ENCODE measurements at places on chromosomes 12 and 14.
A peak's percentile ranks its signal among the peaks of the same experiment; 100 is the strongest.

- DNase-seq = no peak
Measured at GRCh38 chr14:105203057-105203531, 22.0 kb upstream of the NUDT14 start.

- no peak for DNase-seq
Measured at GRCh38 chr14:106268013-106268727, 741.8 kb downstream of the TMEM121 start.

DNA sequence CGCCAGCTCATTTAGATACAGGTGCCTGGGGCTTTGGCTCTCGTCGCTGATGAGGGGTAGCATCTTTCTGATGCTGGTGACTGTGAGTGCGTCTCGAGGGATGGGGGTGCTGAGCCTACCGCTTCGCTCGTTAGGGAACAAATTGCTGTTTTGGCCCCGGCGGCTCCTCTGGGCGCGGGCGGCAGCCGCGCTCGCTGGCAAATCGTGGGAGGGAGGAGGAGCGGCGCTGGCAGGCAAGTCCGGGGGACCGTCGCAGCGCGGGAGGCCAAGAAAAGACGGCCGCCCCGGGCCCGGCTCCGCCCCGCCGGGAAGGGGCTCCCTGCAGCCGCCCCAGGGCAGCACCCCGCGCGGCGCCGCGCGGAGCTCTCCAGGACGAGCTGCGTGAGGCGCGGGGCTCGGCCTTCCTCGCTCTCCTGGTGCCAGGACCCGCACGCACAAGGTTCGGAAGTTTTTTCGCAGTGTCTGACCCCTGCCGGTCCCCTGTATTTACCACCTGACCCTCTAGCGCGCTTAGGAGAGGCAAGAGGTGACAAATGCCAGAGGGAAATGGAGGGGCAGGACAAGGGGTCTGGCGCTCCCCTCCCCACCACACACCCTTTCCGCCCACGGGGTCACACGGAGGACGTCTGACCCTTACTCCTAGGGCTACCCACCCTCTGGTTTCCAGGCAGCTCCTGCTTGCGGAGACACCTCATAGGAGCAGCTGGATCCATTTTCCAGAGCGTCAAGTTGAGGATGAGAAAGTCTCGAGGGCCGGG, 899 bp upstream of the KCNH3 start:
- peak; percentile 30 for DNase-seq

- no peak for DNase-seq
Measured at GRCh38 chr12:125135906-125136305, 70.7 kb downstream of the AACS start.

DNA sequence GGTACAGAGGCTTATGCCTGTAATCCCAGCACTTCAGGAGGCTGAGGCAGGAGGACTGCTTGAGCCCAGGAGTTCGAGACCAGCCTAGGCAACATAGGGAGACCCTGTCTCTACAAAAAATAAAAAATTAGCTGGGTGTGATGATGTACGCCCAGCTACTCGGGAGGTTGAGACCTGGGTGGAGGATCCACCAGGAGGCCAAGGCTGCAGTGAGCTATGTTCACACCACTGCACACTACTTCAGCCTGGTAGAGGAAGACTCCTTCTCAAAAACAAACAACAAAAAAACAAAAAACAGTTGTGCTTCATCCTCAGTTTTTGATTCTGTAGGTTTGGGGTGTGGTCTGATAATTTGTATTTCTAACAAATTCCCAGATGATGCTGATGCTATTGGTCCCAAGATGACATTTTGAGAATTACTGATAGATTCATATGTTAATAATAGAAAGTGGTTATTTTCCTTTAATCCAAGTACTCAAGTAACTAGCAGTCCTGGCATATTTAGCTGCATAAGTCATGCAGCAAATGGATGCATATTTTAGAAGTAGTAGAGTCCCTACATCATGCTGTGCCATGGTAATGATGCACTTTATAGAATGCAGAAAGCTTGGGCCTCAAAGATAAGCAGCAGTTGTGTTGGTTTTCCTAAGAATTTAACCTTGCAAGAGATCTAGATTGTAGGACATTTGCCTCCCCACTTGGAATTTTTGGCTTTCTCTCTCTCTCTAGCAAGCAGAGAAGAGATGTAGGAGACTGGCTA, 76.1 kb upstream of the PAWR start:
- no peak for DNase-seq

GRCh38 chr14:88852632-88853031, 28.2 kb downstream of the TTC8 start:
- peak; percentile 68 for DNase-seq

DNA sequence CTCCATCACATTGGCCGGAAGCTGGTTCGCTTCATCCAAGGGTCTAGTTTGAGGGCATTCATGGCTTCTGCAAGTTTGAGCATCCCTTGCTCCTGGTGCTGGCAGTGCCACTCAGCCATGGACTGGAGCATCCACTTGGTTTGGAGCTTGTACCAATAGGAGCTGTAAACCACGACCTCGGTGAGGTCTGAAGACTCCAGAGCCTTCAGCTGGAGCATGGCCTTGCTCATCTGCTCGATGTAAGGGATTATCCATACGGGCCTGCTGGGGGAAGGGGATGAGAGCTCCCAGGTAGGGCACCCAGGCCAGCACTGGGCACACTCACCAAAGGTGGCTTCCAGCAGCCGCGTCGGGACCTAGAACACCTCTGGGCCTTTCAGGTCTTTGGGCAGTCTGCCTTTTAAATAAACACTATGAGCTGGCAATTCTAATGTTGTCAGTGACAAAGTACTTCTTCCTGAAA, 13.5 kb downstream of the FOS start:
- no peak for DNase-seq

- DNase-seq = no peak
Measured at GRCh38 chr12:124780336-124780735, 83.3 kb downstream of the SCARB1 start.

DNA sequence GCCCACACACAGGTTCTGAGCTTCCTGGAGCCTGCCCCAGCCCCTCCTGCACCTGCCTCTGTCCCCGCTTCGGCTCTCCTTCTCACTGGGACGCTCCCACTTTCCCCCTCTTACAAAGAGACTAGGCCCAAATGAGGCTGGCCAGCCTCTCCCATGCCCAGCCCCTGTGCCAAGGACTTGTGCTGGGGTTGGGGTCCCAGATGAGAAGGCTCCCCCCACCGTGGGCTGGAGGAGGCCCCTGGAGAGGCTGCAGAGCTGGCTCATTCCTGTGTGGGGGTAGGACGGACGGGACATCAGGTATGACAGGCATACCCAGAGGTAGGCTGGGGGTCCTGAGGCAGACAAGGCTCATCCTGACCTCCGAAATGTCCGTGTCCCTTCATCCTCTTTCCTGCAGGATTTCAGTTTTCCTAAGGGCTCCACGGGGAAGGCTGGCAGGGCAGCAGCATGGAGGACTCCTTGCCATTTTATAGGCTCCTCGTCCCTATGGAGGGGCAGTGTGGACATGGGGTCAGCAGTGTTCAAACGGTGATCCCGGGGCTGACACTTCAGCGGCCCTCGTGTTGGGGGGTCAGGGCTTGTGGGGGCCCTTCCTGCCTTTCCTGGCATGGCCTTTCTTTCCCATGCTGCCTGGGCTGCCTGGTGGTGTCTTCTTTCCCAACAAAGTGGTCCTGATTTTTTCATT, 49.1 kb upstream of the MEG3 start:
- no peak for DNase-seq

DNA sequence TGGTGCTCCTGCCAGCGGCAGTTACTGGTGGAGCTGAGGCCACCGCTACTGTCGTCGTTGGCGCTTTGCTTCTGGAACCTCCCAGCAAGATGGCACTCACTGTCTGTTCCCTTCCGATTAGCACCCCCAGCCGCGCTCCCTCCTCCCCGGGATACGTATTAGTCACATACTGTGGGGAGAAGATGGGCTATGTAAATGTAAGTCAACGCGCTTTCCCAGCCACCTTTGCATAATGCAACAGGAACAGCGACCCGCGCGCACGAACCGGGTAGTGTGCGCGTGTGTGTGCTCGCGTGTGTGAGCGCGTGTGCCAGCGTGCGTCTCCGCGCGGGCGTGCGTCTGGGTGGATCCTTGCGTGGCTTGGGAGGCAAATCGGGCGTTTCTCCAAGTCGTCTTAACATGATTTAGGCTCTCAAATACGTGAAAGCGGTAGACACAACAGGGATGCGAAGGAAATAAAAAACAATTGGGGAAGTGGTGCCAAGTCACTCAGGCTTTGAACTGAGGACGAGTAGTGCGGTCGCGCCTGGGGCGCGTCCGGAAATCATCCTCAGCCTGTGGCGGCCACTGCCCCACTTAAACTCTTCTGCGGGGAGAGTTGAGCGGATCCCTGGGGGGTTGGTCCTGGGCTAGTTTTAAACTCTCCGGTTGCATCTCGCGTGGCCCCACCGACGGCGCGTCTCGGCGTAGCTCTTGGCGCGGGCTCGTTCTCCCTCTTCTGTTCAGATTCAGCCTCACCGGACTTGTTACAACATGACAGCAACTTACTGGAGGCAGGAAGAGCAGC, 1.8 kb downstream of the FLRT2 start:
- no peak for DNase-seq

DNA sequence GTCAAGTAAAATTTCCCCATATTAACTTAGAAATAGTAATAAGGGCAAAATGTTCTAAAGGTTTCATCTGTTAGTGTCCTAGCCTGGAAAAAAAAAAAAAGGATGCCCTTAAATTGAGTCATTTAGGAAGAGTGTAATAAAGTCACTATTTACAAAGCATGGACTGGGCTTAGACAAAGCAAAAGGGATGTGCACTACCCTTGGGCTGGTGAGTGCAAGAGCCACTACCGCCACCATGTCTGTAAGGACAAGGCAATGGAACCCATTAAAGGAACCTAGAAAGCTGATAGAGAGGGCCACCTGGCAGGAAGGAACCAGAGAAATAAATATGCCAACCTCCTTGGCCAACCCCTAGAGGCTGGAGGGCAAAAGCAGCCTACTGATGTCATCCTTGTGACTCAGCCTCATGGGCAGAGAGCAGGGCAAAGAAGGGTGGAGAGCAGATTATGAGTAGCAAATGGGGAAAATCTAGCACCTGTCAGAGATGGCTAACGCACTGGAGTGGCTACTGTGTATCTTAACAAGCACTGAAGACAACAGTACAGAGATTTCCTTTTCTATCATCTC, 59.5 kb upstream of the FUT8 start:
- no peak for DNase-seq

DNA sequence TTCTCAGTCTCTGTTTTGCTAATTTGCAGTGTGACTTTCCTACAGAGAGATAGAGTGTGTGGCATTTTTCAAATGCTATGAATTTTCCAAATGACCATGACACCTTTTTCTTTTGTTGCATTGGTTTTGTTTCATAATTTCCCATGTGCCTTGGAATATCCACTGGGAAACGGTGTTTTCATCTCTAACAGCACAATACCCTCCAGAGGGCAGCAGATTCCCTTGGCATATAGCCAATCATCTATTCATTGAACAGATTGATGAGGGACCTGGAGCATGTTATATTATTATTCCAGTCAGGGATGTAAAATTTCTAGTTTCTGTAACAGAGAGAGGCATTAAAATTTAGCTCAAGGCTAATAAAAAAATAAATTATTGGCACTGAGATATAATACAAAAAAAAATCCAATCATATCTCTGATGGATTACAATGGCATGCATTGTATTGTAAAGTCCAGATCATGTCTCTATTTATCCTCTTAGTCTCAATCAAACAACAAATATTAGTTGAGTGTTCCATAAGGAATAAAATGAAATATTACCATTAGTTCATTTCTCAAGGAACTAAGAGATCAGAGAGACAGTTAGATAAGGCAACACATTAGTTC, 29.6 kb upstream of the NTN4 start:
- DNase-seq = peak; percentile 12

- DNase-seq = no peak
Measured at GRCh38 chr12:53483979-53484377, 15.3 kb downstream of the MAP3K12 start.

DNA sequence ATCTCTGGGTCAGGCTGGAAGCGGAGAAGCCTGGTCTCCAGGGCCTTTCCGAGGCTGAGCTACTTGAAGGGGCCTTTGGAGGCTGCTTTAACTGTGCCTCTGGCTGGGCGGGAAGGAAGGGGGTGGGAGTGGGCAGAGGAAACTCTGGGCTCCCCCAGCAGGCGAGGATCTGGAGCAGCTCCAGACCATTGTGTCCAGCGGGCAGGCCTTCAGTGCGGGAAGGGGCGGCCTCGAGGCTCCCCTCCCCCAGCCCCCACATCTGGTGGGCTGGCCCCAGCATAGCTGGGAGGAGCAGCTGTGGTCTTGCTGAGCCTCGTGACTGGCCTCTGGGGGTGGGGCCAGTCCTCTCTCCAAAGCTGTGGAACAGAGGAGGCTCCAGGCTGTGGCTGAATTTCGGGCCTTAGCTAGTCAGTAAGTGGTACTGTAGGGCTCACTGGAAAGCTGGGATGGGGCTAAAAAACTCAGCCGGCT, 3.4 kb downstream of the TAMALIN start:
- DNase-seq = no peak

- no peak for DNase-seq
Measured at GRCh38 chr14:21205678-21206581, 50.1 kb upstream of the OR5AU1 start.

DNA sequence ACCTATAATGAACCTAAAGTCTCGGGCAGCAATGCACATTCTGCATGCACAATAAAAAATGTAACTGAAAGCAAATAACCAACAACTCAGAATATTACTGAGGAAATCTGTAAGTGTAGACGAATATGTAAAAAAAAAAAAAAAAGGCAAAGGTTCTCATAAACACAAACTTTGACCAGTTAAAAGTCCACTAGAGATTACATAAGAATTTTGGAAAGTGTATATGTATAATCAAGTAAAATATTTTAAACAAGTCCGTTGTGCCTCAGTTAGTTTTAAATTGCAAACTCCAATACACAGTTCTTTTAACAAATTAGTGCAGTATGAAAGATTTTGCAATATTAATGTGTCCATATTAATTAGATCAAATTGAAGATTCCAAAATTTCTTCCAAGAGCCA, 35.3 kb upstream of the PAPOLA start:
- DNase-seq = no peak

- DNase-seq = peak; percentile 26
Measured at GRCh38 chr12:102061096-102061559, 663 bp downstream of the WASHC3 start.

DNA sequence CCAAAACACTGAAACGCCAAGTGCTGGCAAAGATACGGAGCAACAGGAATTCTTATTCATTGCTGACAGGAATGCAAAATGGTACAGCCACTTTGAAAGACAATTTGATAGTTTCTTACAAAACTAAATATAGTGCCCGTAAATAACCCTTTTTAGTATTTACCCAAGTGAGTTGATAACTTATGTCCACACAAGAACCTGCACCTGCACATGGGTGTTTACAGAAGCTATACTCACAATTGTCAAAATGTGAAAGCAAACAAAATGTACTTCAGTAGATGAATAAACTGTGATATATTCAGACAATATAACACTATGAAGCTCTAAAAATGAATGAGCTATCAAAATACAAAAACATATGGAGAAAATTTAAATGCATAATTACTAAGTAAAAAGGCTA, 86.6 kb downstream of the ATXN7L3B start:
- no peak for DNase-seq

DNA sequence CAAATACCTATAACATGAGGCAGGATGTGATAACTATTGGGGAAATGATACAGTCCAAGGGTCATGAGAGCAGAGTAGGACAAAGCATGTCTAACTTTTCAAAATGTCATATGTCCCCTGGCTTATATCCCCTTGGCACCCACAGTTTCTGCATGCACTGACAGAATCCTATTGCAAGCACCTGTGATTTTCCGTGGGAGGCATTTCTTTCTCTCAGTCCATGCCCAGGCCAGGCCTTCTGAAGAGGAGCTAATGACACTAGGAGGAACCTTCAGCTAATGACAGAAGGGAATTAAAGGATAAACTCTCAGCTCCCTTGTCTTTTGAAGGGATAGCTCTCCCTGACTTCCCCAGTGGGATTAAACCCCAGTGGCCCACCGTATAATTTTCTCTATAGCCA, 249.2 kb downstream of the TTC6 start:
- no peak for DNase-seq

- DNase-seq = no peak
Measured at GRCh38 chr14:103537175-103537990, 8.4 kb downstream of the TRMT61A start.

Measured in DMS79 treated with DMSO at 0.1 percent for 48 hours (cell line).